A549 treated with ZK216348 at 1 μM for 4 hours (cell line): ENCODE measurements at places on chromosomes 6 and 20. TPM values are rescaled to one million over a fixed set of nuclear protein-coding genes. Genes with fewer than 3 reads are reported as not detected.

Gene PSORS1C2
- total RNA-seq: not detected in 5 replicates

Gene RNF217
- 3.9 to 8.9 TPM (median 6.6 TPM) in 5 replicates for total RNA-seq

Gene VGLL2
- total RNA-seq: not detected in 5 replicates

Gene SASH1
- 2.0 to 3.2 TPM (median 2.4 TPM) in 5 replicates for total RNA-seq

Gene SPATA2
- total RNA-seq: 5.3 to 8.8 TPM (median 8.3 TPM) in 5 replicates

Gene BPI
- total RNA-seq: not detected in 5 replicates

Gene GPLD1
- 0.60 to 1.6 TPM (median 0.93 TPM) in 5 replicates for total RNA-seq

Gene SAMD5
- 0.58 to 0.87 TPM (median 0.70 TPM) in 5 replicates for total RNA-seq

Gene CST4
- not detected in 5 replicates for total RNA-seq

Gene SLC12A5
- total RNA-seq: 12.2 to 17.7 TPM (median 14.1 TPM) in 5 replicates
